ENCODE measurements at places on chromosomes 4 and X.

GRCh38 chr4:177411996-177412395 is 30.2 kb downstream of the AGA start:
- DNase-seq, result no peak

GRCh38 chrX:69538321-69538876 is 34.3 kb downstream of the NALF2 start:
- DNase-seq, result peak; percentile 64

GRCh38 chrX:15206306-15206705 is 63.6 kb downstream of the ASB9 start:
- DNase-seq, result no peak

GRCh38 chr4:184409911-184410692 is 64.2 kb downstream of the IRF2 start:
- peak; percentile 37 for DNase-seq

GRCh38 chrX:103066606-103067005 is 2.6 kb upstream of the BEX1 start:
- DNase-seq, result no peak

- DNase-seq, result no peak
Observed at GRCh38 chrX:50718776-50719175, 95.2 kb downstream of the SHROOM4 start.

- DNase-seq, result no peak
Observed at GRCh38 chrX:48787505-48788443, 1.4 kb downstream of the GATA1 start.

DNA sequence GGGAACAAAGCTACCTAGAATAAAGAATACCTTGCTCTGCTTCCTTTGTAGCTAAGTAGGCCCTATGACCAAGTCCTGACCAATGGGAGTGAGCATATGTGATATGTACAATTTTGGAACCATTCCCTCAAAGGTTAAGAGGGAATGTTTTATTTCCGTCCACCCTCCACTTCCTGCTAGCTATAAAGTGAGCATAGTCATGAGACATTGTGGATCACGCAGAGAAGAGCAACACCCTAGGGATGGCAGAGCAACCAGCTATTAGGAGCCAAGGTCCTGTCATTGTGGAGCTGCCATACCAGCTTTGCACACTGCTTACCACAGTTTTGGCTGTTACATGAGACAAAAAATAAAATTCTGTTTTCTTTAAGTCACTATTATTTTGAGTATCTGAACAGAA is 45.8 kb upstream of the RNF128 start:
- no peak for DNase-seq

GRCh38 chrX:112641449-112641848 is 38.3 kb downstream of the LHFPL1 start:
- no peak for DNase-seq

DNA sequence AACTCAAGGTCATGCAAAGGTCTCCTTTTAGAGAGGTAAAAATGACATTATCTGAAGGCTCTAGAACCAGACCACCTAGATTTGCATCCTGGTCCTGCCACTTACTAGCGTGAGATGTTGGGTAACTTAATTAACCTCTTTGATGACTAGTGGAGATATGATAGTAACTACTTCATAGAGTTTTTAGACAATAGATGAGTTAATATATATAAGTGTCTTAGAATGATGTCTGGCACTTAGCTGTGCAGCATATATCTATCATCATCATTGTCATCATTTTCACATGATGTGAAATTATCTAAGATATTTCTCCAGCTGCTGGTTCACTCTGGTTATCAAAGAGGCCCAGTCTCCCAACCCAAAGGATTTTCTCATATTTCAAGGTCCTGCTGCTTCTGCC is 126.1 kb upstream of the DCLK2 start:
- no peak for DNase-seq

DNA sequence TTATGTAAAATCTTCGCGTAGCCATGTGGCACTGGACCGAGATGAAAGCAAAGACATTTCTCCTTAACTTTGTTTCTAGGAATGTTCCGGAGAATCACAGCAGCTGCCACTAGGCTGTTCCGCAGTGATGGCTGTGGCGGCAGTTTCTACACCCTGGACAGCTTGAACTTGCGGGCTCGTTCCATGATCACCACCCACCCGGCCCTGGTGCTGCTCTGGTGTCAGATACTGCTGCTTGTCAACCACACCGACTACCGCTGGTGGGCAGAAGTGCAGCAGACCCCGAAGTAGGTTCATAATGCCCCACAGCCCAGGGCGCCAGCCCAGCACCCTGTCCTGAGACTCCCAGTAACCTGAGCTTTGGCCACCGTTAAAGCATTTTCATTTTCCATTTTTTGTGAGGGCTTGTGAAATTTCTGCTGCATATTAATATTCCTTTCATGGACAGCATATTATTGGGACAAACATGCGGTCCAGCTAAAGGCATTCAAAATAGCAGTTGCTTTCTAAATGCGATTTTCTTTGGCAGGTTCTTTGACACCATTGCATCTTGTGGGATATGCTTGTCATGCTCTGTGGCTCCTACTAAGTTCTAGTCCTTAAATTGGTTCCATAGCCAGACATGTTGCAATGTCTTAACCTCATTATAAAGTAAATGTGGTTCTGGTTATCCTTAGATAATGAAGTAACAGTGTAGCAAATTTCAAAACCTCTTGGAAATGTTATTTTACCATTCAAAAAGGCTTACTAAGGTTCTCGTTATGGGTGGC is 49.1 kb upstream of the MSANTD1 start:
- no peak for DNase-seq

- DNase-seq, result no peak
Observed at GRCh38 chr4:98319021-98319420, 57.8 kb downstream of the RAP1GDS1 start.

DNA sequence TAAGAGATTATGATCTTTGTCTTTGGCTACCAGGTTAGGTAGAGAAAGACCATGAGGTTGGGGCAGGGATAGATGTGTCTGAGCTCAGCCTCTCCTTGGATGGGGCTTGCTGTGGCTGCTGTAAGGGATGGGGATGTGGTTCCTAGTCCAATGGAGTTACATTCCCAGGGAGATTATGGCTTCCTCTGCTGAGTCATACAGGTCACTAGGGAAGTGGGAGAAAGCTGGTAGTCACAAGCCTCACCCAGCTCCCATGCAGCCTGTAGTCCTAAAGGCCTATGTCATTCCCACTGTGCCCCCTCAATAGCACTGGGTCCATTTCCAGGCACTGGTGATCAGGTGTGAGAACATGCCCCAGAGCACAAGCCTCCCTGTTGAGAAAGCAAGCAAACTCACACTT is 70.6 kb upstream of the CENPE start:
- no peak for DNase-seq

DNA sequence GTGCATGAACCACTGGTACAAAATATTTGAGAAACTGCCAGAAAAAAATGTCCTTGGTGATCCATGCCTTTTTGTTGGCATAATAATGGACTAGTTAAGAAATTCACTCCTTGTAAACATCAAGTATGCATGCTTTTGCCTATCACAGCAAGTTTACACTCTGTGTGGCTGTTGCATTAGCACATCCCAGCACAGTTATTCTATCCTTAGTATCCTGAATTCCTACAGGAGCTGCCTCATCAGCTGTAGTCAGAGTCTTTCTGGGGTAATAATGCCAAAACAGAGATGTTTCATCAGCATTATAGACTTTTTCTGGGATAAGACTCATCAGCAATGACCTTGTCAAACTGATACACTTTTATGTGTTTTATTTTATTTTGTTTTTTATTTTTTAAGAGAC is 82.8 kb downstream of the CHIC2 start:
- DNase-seq, result no peak

DNA sequence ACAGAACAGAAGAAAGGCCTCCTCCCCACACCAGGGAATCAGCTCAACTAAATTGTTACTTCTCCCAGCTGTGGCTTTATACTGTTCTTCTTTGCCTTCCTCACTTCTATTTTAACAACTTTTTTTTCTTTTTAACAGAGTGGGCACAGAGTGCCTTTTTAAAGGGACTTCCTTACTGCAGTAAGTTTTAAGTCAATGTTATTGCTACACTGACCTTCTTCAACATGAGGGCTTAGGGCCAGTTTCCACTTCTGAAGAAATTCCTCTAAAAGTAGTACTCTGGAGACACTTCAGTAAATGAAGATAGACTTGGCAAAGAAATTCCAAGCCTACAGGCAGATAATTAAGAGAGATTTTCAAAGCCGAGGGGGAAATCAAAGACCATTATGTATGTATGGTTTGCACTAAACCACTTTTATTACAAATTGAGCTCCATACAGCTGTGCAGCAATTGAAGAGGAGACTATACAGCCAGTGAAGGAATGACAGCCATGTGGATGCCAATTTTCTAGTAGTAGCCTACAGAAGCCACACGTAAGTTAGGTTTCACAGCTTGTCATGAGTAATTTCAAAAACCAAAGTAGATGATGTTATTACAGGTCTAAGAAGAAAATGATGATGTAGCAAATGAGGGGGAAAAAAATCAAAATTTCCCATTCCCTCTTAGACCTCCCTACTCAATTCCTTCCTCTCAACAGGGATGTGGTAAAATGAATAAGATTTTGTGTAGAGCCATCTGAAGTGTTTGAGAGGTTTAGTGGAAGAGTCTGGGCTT is 36.9 kb upstream of the RASGEF1B start:
- DNase-seq, result no peak

GRCh38 chr4:151048913-151049312 is 33.8 kb upstream of the LRBA start:
- DNase-seq, result no peak

DNA sequence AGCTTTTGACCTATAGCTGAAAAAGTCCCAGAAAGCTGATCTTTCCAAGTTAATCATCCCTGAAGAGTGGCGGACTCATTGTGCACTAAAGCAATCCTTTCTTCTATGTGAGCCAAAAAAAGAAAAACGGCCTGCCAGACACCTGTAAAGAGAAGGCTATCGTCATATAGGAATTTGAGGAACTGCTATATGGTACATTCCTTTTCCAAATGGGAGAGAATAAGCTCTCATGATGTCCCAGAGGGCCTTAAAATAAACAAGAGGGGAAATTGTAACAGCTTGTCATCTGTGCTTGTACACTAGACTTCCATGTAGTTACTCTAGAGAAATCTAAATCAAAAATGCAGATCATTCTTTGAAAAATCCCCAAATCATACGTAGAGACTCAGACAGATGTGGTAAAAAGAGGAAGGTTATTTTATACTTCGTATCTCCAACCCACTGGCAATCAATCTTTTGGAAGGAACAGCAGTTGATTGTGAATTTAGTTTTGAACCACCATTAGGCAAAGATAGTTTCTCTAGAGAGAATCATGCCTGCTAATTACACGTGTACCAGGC is 26.1 kb downstream of the GPR174 start:
- no peak for DNase-seq

DNA sequence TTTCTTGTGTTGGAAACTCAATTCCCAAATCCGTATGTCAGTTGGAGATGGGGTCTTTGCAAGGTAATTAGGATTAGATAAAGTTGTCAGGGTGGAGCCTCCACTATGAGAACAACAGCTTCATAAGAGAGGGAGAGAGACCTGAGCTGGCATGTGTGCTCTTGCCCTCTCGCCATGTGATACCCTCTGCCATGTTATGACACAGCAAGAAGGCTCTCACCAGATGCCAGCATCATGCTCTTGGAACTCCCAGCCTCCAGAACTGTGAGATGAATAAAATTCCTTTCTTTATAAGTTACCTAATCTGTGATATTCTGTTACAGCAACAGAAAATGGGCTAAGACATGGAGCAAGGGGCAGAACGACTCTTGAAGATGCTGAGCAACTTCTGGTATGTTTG is 201.9 kb upstream of the BOD1L1 start:
- DNase-seq, result no peak

DNA sequence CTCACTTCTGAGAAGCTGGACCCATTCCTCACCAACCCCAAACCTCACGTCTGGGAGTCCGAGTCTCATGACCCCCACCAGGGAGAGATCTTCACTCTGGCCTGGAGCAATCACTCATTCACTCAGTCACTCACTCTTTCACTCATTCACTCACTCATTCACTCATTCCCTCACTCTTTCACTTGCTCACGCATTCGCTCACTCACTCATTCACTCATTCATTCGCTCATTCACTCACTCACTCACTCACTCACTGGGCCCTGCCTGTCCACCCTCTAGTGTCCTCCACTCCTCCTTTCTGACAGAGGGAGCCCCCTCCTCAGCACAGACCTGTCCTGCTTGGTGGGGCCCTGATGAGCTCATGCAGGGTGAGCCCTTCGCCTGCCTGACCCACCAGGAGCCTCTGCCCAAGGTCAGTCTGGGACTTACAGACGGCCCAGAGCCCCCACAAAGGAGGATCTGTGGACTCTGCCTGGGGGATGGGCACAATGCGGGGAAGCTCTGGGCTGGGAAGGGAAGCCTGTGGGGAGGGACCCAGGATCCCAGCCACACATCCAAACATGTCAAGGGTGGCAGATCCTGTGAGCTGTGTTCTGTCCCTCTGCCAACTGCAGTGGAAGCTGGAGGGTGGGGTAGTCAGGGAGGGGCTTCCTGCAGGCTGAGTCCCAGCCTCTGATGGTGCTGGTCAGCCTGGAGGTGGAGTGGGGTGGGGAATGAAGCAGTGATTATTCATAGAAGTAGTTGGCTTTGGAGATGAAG is 18.5 kb downstream of the CPZ start:
- DNase-seq, result no peak

- no peak for DNase-seq
Observed at GRCh38 chr4:62087706-62088105, 887.6 kb downstream of the ADGRL3 start.

- DNase-seq, result no peak
Observed at GRCh38 chr4:145248971-145249370, 68.6 kb upstream of the OTUD4 start.

DNA sequence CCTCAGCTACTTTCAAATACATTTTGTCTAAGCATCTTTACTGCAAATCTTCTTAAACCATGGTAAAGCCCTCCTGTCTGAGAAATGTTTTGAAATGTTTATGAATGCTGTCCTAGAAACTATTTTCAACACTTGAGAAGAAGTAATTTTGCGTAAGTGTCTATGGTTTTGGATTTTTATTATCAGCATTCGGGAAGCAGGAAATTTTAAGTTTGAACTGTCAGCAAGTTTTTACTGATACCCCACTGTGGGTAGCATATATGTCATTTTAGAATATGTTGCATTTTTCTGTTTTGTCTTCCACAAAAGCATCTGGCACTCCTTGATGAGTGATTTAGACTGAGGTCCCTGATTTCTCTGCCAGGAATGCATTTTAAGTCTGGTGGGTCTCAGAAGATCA is 302.4 kb upstream of the GIMD1 start:
- DNase-seq, result no peak

DNA sequence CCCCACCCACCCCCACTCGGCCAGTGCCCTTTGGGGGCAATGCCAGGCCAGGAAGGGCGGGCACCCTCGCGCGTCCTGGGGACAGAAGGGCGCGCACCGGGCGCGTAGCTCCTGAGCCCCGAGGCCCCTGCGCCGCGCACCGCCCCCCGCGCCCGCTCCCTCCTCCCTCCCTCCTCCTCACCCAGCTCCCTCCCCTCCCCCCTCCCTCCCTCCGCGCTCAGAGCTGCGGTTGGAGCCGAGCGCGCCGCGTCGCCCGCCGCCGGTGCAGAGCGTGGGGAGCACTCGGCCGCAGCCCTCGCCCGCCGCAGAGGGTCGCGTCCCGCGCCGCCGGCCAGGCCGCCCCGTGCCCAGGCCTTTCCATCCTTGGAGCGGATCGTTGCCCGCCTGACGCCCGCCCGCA is at the start of gene ATP2B3:
TSS of gene ATP2B3 (plus strand) at position 220 of the 400 bp plus-strand sequence. CDS start 18,606 bp downstream, outside the sequence.
- DNase-seq, result no peak

All from CD4-positive, alpha-beta T cell treated with Interleukin-15 for 4 hours (primary cell).